ENCODE measurements at places on chromosomes 16 and 17.

- no peak for DNase-seq
These were observed 107.8 kb downstream of the PRKCB start for GRCh38 chr16:23943604-23944003.

GRCh38 chr16:85759136-85759535 is 8.2 kb upstream of the C16orf74 start:
- no peak for DNase-seq

DNA sequence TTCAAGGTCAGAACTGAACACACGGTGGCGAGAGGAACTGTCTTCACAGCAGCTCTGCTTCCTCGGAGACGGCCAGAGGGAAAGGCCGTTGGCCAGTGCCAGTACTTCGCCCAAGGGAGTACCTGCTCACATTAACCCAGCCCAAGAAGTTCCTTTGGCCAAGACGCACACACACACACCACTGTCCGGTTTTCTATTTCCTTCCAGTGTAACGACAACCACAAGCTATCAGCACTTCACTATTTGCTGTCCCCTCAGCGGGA is 744 bp upstream of the GGNBP2 start:
- peak; percentile 23 for DNase-seq

DNA sequence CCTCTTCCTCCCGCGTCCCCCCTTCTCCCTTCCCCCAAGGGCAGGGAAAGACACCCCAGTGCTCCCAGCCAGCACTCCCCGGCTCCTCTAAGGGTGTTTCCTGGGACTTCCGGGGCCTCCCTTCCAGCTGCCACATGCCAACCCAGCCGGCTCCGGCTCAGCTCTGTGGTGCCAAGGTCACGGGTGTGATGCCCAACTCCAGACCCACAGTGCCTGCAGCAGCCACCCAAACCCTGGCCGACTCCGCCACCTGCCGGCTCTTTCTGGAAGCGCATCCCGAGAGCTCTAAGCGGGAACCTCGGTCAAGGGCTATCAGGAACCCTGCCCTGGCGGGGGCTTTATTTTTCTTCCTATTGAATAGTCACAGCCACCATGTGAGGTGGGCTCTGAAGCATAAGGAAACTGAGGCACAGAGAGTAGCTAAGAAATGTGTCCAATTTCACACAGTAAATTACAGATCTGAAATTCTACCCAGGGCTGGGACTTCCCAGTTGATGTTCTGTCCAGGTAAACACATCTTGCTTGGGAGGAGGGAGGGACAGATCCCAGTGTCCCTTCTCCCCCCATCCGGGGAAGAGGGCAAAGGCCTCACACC is 3.3 kb upstream of the PPP1R1B start:
- peak; percentile 90 for DNase-seq

DNA sequence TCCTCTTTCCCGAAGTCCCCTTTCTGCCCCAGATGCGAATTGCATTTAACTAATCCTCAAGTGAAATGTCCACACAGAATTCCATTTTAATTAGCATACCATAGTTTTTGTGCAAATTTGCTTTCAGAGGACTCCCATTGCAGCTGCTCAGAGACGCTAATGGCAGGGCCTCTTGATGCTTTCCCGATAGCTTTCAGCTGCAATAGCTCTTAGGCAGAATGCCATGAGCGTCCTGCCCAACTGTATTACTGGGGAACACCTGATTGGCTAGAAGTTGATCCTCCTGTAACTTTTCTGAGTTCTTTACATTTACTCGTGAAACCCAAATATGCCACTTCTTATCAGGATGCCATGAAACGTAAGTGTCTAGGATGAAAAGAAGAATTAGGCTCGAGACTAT is 203.0 kb downstream of the UTP18 start:
- DNase-seq: no peak

DNA sequence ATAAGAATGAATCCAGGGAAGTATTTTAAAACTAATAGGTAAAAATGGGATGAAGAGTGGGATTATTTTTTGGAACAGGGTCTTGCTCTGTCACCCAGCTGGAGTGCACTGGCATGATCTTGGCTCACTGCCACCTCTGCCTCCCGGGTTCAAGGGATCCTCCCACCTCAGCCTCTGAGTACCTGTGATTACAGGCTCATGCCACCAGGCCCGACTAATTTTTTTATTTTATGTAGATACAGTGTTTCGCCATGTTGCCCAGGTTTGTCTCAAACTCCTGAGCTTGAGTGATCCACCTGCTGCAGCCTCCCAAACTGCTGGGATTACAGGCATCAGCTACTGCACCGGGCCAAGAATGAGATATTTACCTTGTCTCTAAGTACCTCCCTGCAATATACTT is 22.1 kb downstream of the NSMCE1 start:
- no peak for DNase-seq

GRCh38 chr17:39143552-39144093 is 7.8 kb downstream of the PLXDC1 start:
- no peak for DNase-seq

DNA sequence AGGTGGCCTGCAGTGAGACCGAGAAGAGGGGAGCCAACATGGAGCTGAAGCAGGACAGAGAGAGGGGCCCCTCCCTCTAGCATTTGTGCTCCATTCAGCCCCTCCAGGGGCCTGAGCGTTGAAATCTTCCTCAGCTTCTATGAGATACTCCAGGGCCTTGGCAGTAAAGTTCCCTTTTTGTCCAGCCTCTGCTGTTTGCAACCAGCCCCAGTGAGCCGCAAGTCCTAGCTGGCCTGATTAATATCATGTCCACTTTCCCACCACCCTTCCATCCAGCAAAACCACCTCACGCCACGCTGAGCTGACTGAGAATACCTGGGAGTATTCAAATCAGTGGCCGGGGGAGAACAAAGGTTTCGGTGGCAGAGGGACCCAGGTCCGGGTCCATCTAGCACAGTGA is 11.7 kb upstream of the RPH3AL start:
- no peak for DNase-seq

DNA sequence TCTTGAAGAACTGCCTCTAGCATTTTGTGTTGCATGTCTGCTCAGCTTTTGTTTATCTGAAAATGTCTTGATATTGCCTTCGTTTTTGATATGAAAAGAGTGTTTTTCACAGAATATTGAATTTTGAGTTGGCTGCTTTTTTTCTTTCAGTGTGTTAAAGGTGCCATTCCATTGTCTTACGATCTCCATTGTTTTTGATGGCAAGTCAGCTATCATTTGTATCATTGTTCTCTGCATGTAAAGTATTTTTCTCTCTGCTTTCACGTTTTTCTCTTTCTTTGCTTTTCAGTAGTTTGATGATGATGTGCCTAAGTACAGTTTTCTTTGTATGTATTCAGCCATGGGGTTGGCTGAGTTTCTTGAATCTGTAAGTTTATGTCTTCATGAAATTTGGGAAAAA is 57.0 kb downstream of the AIPL1 start:
- no peak for DNase-seq

DNA sequence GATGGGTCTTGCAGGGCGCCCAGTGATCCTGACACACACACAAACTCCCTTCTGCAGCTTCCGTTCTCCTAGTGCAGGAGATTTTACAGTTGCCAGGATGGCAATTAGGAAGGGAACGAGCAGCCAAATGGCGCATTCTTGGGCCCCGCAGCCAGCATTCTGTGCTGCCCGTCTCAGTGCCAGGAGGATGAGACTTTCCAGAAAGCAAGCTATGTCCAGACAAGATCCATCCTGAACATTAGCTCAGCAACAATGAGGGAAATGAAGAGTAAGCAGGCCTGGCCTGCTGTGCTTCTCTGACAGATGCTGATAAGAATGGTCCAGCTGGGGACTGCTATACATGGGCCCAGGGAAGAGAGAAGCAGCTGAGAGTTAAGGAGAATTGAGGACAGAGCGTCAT is 16.5 kb downstream of the SPPL2C start:
- DNase-seq: no peak

GRCh38 chr17:76265624-76266243 is 586 bp downstream of the UBALD2 start:
- DNase-seq: peak; percentile 53

- DNase-seq: no peak
These were observed 848 bp downstream of the CES3 start for GRCh38 chr16:66961914-66962313.

GRCh38 chr16:14375132-14375491 is 254.9 kb downstream of the PARN start:
- DNase-seq: no peak

DNA sequence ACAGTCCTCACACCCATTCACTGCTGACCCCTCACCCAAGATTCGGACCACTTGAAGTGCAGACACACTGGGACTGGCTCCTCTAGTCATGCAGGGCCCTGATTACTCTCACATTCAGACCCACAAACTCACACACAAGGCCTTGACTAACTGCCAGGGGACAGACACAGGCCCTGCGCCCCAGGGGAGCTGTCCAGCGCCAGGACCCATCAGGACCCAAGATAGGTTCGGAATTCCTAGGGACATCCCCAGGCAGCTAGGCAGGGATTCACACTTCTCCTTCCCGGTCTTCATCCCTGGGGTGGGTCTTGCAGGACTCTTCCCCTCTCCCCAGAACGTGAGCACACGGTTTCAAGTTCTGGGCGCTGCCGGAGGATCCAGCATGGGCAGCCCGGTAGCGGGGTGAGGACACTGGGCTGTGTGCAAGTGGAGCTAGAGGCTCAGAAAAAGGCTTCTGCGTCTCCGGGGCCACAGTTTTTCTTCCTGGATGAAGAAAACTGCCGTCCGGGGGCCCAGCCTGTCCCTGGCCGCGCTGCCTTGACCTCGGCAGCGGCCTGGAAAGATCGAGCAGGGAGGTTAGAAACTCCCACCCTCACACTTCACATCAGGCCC is 1.6 kb downstream of the SEZ6 start:
- no peak for DNase-seq

- no peak for DNase-seq
These were observed 203.2 kb upstream of the WSCD1 start for GRCh38 chr17:5866978-5867377.

DNA sequence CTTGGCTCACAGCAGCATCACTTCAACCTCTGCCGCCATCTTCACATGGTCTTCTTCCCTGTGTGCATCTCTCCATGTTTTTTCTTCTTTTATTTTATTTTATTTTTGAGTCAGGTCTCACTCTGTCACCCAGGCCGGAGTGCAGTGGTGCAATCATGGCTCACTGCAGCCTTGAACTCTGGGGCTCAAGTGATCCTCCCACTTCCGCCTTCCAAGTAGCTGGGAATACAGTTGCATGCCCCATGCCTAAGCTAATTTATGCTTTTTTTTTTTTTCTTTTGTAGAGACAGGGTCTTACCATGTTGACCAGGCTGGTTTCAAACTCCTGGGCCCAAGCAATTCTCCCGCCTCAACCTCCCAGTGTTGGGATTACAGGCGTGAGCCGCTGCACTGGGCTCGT is 1.9 kb downstream of the NUDT7 start:
- no peak for DNase-seq

Measured in stimulated activated CD4-positive, alpha-beta T cell treated with anti-CD3 and anti-CD28 coated beads, Interleukin-4, amount 100 ng/mL, for 24 hours (primary cell).